ENCODE measurements at places on chromosomes 12 and 14.

GRCh38 chr12:50458606-50459005, 46.2 kb upstream of the DIP2B start:
- no peak for DNase-seq

GRCh38 chr12:47382305-47382704, 302.5 kb upstream of the AMIGO2 start:
- DNase-seq: no peak

DNA sequence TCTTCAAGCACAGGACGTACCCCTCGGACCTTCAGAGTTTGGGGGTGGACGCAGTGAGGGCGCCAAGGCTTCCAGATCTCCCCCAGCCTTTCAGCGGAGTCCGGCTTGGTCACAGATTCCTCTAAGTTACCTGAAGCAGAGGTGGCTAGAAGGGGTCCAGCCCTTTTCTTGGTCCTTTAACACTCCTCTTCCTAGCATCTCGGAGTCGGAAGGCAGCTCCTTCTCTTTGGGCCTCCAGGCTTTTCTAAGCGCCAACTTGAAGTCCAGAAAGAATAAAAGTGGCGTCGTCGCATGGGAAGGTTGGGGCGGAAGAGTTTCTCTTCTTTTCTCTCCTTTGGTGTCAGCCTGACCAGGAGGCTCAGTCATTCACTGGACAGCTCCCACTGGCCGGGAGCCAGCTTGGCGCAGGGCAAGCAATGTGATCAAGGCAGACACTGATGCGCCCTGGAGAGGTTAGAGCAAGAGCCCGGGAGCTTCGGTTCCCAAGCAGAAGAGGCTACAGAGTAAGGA, 9.6 kb downstream of the OR6S1 start:
- no peak for DNase-seq

- DNase-seq: no peak
These were observed 325.1 kb downstream of the BCL11B start for GRCh38 chr14:98946940-98947339.

DNA sequence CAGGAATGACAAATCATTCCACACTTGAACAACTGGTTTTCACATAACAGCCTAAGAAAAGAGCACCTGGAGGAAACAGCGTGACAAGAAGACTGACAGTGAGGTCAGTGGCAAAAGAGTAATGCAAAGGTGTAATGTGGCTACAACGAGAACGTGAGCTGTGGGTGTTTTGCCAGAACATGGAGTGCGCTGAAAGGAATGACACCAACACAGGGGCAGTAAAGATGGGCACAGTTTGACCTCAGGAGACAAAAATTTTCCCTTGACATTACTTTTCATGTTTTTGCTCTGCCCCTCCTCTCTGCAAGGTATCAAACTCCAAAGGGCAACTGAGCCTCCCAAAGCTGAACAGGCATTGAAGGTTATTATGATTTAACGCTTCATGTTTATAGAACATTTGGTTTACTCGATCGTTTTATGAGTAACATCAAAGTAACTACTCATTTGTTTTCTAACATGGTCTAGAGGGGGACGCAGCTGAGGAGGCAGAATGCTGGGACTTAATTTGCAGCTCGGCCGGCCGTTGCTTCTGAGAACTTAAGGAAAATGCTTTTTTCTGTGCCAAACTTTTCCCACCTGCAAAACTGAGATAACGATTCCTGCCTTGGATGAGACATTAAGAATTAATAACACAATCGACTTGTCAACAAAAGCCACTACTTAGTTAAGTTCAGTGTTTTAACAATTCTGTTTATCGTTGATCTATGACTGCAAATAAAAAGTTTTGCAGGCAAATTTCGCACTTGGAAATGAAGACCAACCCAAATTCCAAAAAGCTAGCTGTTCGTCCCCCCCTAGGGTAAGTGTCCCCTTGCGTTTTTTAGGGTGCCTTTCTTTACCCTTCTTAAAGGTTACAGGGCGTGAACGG, 954 bp downstream of the HAUS4 start:
- no peak for DNase-seq

- DNase-seq: no peak
These were observed 16.5 kb downstream of the SPTLC2 start for GRCh38 chr14:77599889-77600288.

Measured in skeletal muscle cell (primary cell).